ENCODE measurements at places on chromosomes 2 and 18. TPM values are rescaled to one million over a fixed set of nuclear protein-coding genes. Genes with fewer than 3 reads are reported as not detected.

The LNPK gene
- polyA plus RNA-seq: 21.3 TPM

The FRZB gene
- not detected for polyA plus RNA-seq

The ERFE gene
- 4.6 TPM for polyA plus RNA-seq

The LYG1 gene
- 0.61 TPM for polyA plus RNA-seq

The GIGYF2 gene
- polyA plus RNA-seq: 7.8 TPM

The ABHD1 gene
- 1.5 TPM for polyA plus RNA-seq

The MRPS5 gene
- 30.5 TPM for polyA plus RNA-seq

The CTNNA2 gene
- polyA plus RNA-seq: not detected

The CDH7 gene
- not detected for polyA plus RNA-seq

The AOX1 gene
- polyA plus RNA-seq: not detected

The NT5C1B gene
- 0.21 TPM for polyA plus RNA-seq

The FOXI3 gene
- polyA plus RNA-seq: not detected

The LAMA3 gene
- polyA plus RNA-seq: not detected

The HNMT gene
- not detected for polyA plus RNA-seq

- H3K4me3 ChIP-seq: no peak overlapping the region
- H3K27me3 ChIP-seq: no peaks in the 10 kb centered on the region
- DNase-seq: no peak
- H3K36me3 ChIP-seq: peaks cover 34% of the 10 kb centered on the region
Measured at GRCh38 chr2:8115966-8116365, 565.9 kb upstream of the ID2 start.

DNA sequence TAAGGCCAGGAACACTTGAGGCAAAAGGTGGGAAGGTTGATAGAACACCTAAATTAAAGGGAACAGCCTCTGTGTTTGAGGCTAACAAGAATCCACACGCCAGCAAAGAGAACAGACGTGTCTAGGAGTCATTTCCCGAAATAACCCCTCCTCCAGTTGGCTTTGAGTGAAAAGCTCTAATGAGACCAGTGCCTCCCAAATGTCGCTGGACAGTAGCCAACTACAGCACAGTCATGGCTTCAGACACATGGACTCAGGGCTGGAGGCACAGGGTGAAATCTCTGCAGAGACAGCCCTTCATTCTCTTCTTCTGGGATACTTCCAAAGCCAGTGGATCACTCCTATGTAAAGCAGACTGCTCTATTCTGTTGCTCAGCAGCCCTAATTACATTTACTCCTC is 49.6 kb downstream of the SOWAHC start:
- DNase-seq: no peak
- no peaks in the 10 kb centered on the region for H3K36me3 ChIP-seq
- H3K27me3 ChIP-seq: peaks cover 3% of the 10 kb centered on the region
- no peak overlapping the region for H3K27ac ChIP-seq

GRCh38 chr2:149313512-149313972 is 16.8 kb upstream of the LYPD6 start:
- peaks cover 3% of the 10 kb centered on the region for H3K27me3 ChIP-seq
- H3K4me3 ChIP-seq: no peak overlapping the region
- H3K4me1 ChIP-seq: no peaks in the 10 kb centered on the region
- DNase-seq: no peak

DNA sequence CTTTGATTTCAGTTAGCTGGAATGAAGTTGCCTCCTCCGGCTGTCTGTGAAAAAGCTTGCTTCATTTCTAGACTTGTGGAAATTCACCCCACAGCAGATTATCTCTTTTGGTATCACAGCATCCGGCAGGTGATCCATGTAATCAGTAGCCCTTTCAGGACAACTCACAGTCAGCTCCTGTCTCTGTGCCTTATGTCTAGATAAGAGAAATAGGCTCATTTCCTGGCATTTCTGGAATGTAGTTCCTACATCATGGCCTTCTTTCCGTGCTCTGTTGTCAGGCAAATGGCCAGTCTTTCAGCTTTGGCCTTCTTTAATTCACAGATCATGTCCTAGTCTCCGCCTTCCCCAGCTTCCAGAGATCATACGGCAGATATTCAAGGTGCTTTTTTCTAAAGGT is 455.4 kb downstream of the NUP35 start:
- H3K4me3 ChIP-seq: no peak overlapping the region
- no peaks in the 10 kb centered on the region for H3K27me3 ChIP-seq
- no peaks in the 10 kb centered on the region for H3K36me3 ChIP-seq
- no peak overlapping the region for H3K27ac ChIP-seq
- DNase-seq: no peak

DNA sequence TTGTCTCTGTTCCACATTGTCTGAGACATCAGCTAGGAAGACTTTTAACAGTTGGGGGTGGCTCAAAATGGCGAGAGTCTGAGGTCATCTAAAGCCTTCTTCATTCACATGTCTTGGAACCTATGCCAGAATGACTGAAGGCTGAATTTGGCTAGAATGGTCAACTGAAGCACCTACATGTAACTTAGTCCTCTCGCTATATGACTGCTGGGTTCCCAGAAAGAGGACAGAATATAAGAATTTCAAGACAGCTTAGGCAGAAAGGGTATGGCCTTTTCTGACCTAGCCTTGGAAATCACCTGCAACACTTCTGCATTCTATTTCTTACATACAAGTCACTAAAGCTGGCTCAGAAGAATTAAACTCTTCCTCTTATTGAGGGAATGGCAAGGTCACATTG is 75.6 kb upstream of the OTX1 start:
- H3K27me3 ChIP-seq: no peaks in the 10 kb centered on the region
- no peaks in the 10 kb centered on the region for H3K4me1 ChIP-seq
- no peak overlapping the region for H3K27ac ChIP-seq

DNA sequence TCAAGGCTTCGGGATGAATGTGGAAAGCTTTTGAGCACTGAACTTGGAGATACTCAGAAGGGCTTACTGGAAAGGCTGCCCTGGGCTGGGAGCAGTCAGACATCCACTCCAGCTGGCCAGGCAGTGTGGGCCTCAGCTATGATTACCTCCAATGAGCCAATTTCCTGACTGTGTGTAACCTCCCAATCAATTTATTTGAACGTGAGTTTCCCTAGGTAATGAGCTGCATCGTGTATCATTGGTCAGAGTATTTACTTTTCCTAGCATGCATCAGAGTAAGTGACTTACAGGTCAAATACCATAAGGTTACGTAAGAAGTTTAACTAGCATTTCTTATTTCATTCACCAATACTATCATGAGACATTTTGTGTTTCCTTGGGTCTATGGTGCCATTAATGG is 11.0 kb upstream of the CTAGE1 start:
- peaks cover 2% of the 10 kb centered on the region for H3K27me3 ChIP-seq
- H3K36me3 ChIP-seq: no peaks in the 10 kb centered on the region
- peak overlapping the region; percentile 21 for H3K27ac ChIP-seq
- DNase-seq: no peak
- H3K4me1 ChIP-seq: peaks cover 37% of the 10 kb centered on the region

DNA sequence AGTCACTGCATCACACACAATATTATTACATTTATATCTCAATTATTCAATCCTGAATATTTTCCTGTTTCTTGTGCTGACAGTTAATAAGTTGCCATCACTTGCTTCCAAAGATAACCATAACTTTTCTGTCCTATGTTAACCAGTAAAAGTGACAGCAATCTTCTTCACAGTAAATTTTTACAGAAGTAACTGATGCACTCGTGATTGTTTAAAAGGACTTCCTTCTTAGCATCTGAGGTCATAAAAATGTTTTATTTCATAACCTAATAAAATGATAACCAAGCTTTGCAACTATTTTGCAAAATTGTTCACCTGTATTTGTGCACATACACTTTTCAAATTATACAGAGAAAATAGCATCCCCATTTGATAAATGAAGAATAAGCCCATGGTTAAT is 20.6 kb upstream of the ANKRD62 start:
- H3K36me3 ChIP-seq: no peaks in the 10 kb centered on the region
- H3K4me3 ChIP-seq: no peak overlapping the region
- peaks cover 1% of the 10 kb centered on the region for H3K4me1 ChIP-seq

DNA sequence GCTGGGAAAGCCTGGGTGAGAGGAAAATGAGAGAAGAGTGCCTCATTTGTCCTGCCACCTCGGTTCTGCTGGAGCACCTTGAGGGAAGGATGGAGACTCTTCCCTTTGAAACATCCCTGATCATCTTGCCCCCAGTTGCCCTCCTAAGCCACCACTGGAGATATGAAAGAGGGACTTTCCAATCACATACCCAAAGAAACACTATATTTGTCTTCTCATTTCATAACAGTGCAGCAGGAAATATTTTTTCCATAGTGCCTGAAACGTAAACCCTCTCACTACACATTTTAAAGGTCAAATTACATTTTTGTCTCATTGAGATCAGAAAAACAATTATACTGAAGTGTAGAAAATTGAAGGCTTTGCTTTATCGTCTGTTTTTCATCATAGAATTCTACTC is 63.3 kb downstream of the KCTD18 start:
- H3K27me3 ChIP-seq: no peaks in the 10 kb centered on the region
- no peak overlapping the region for H3K27ac ChIP-seq
- no peak overlapping the region for H3K4me3 ChIP-seq
- no peak for DNase-seq
- H3K36me3 ChIP-seq: peaks cover 5% of the 10 kb centered on the region
- H3K4me1 ChIP-seq: no peaks in the 10 kb centered on the region

- DNase-seq: no peak
- H3K27ac ChIP-seq: no peak overlapping the region
- no peaks in the 10 kb centered on the region for H3K4me1 ChIP-seq
- H3K27me3 ChIP-seq: peaks cover 20% of the 10 kb centered on the region
- peak overlapping the region; percentile 6 for H3K4me3 ChIP-seq
Measured at GRCh38 chr2:14633061-14633460, 544 bp downstream of the LRATD1 start.

DNA sequence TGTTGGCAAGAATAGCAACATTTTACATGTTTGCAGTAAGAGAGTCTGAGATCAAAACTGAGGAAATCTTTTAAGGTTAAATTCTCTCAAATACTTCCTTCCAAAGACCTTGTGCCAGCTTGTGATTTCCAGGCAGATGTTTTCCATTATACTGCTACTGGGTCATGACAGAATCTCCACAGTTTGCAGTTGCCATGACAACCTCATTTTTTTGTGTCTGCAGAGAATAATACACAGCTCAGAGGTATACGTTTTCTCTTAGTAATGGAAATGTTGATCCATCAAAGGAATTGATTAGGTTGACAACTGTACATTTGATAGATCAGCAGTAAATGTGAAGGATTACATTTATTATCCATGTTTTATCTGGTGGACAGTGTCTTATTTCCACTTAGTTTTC is 29.1 kb upstream of the CSRNP3 start:
- peak overlapping the region; percentile 76 for H3K27ac ChIP-seq
- no peak overlapping the region for H3K4me3 ChIP-seq
- H3K27me3 ChIP-seq: peaks cover 6% of the 10 kb centered on the region
- no peaks in the 10 kb centered on the region for H3K36me3 ChIP-seq

DNA sequence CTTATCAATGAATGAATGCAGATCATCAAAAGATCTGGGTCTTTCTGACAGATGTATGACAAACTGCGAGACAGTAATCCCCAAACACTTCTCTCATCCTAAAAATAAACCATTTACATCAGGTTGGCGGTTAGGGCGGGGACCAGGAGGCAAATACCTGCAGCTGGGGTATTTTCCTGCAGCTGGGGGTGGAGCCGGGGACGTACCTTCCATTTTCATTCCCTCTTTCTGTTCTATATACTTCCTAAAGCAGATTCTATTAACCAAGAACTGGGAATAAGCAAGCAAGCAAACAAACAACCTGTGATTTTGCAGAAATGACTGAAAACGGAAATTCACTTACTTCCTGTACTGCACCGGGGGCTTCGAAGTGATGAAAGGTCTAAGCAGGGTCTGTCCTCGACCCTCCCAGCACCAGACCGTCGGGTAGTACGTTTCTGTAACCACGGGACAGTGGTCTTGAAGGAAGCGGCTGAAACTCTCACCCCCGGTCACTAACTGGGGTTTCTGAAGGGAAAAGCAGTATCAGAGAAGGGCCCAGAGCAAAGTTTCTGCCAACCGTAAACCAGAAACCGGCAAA is 1.2 kb downstream of the ABHD3 start:
- no peaks in the 10 kb centered on the region for H3K36me3 ChIP-seq
- peak overlapping the region; percentile 96 for H3K27ac ChIP-seq
- H3K27me3 ChIP-seq: peaks cover 6% of the 10 kb centered on the region
- DNase-seq: peak; percentile 1
- peak overlapping the region; percentile 97 for H3K4me3 ChIP-seq

- no peak overlapping the region for H3K27ac ChIP-seq
- H3K4me3 ChIP-seq: no peak overlapping the region
- H3K27me3 ChIP-seq: peaks cover 2% of the 10 kb centered on the region
- peaks cover 21% of the 10 kb centered on the region for H3K4me1 ChIP-seq
Measured at GRCh38 chr2:119234021-119235019, 10.7 kb downstream of the STEAP3 start.

DNA sequence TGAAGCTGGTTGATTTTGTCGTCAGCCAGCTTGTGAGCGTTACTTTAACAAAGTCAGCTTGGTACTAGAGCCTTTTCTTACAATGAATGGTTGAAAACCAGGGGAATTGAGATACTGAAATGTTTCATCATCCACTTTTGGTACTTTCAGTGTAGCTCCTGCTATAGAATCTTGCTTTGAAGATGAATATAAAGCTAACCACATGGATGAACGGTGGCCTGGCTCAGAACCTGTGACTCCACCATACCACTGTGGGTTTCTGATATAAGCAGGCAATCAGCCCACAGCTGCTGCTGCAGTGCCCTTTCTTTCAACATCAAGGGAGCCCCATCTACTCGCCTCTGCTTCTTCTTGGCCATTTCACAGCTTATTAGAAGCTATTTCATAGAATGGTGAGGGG is 53.2 kb upstream of the GPR45 start:
- H3K4me3 ChIP-seq: no peak overlapping the region
- H3K36me3 ChIP-seq: no peaks in the 10 kb centered on the region
- no peak overlapping the region for H3K27ac ChIP-seq

DNA sequence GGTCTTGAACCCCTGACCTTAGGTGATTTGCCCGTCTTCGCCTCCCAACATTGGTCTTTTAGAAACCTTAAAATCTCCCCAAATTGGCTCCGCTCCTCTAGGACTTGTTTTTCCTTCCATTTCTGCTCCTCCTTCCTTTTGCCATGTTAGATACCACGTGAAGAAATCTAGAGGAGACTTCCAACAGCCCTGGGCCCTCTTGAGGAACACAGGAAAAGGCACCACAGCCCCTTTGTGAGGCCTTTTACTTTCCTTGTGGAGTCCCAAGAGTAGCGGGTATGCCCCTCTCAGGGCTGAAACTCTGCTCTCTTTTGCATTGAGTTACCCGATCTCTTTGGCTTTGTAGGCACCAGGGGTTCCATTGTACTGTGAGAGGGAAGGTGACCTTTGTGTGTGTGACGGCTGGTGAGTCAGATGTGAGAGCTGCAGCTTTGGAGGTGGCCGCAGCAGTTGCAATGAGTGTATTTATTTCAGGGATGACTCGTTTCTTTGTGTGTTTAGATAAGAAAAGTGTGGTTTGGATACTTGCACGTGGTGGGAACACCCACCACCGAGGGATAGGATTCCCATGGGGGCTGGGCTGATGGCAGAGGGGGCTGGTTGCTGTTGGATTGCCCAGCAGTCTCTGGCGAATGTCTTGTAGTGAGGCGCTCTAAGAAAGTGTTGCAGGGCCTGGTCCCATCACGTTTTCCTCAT is 218.4 kb upstream of the HS6ST1 start:
- H3K27me3 ChIP-seq: no peaks in the 10 kb centered on the region
- no peak overlapping the region for H3K27ac ChIP-seq
- no peak overlapping the region for H3K4me3 ChIP-seq
- no peaks in the 10 kb centered on the region for H3K36me3 ChIP-seq

GRCh38 chr18:46337271-46337670 is 233.1 kb downstream of the HAUS1 start:
- H3K27ac ChIP-seq: peak overlapping the region; percentile 97
- peaks cover 85% of the 10 kb centered on the region for H3K4me1 ChIP-seq
- DNase-seq: peak; percentile 33
- H3K4me3 ChIP-seq: peak overlapping the region; percentile 94
- H3K27me3 ChIP-seq: peaks cover 10% of the 10 kb centered on the region

Data from immature natural killer cell (primary cell).